Germinal center (tissue), 1 donor: ENCODE measurements at places on chromosomes 7 and 10.

- DNase-seq: no peak
Measured at GRCh38 chr7:21942955-21943354, 2.7 kb downstream of the CDCA7L start.

GRCh38 chr10:96716390-96716789, 3.9 kb downstream of the PIK3AP1 start:
- no peak for DNase-seq

DNA sequence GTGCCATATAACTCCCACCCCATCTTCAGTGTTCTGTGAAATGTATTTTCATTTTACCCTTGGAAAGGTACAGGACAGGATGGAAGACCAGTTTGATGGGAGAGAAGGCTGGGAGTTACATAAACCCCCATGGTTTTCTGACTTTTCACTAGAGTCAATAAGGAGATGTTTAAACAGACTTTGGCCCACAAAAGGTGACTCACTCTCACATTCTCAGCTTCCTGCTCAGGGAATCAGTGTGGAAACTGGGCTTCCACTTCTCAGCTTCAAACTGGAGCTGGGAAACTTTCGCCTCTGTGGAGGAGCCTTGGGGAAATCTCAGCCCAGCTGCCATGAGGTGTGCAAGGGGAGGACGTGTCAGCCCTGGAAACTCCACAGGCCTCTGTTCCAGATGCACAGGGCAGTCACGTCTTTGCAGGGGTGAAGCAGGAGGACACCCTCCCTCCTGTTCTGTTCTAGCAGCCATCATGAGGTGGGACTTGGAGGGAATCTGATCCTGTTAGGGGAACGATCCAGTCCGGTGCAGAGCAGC, 560.5 kb upstream of the GALNT17 start:
- DNase-seq: no peak

DNA sequence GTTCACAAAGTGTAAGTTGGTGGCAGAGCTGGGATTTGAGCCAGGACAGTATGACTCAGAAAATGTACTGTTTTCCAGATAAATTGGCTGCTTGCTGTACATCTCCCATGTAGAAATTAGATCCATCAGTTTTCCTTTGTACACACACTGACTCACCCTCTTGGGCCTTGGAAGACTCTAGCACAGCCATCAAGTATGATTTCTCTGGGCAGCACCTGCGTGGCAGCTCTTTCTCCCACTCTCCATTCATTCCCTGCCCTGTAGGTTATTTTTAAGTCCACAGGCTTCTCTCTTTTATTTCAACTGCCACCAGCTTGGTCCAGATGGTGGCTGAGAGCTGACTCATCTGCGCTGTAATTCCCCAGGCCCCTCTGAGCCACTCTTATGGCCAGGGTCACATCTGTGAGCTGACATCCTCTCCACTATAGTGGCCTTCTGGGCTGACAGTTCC, 28.3 kb upstream of the SDK1 start:
- no peak for DNase-seq

DNA sequence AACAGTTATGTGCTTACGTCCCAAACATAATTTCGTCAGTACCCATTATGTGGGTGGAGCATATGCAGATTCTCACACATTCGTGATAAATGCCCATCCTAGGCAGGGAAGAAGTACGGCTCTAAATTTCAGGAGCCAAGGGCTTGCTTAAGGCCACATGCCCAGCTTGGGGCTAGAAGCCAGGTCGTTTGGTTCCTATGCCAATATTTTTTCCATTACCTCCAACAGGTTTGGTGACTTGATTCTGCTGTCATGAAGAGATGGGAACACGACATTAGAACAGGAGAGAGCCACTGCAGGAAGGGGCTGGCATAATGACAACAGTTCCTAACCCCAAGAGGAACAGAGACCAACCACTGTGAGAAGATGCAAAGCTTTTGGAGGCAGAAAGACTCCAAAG, 85.1 kb downstream of the HIPK2 start:
- no peak for DNase-seq

- DNase-seq: peak; percentile 78
Measured at GRCh38 chr7:1176891-1177373, 16.9 kb upstream of the ZFAND2A start.

DNA sequence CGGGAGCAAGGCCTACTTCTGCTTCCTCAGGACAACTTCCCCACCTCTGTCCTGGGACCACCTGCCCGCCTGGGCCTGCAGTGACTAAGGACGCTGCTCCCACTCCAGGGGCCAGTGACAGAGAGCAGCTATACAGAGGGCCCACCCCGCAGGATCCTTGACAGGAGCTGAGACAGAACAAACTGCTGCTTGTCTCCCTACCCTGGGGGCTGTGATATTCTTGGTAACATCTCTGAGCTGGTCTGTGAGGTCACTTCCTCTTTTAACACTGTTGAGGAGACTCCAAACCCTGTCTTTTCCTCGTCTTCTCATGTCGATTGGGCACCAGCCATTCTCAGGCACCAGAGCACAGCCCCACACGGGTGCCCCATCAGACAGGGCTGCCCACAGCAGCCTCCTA, 6.9 kb upstream of the MRPS24 start:
- peak; percentile 63 for DNase-seq

DNA sequence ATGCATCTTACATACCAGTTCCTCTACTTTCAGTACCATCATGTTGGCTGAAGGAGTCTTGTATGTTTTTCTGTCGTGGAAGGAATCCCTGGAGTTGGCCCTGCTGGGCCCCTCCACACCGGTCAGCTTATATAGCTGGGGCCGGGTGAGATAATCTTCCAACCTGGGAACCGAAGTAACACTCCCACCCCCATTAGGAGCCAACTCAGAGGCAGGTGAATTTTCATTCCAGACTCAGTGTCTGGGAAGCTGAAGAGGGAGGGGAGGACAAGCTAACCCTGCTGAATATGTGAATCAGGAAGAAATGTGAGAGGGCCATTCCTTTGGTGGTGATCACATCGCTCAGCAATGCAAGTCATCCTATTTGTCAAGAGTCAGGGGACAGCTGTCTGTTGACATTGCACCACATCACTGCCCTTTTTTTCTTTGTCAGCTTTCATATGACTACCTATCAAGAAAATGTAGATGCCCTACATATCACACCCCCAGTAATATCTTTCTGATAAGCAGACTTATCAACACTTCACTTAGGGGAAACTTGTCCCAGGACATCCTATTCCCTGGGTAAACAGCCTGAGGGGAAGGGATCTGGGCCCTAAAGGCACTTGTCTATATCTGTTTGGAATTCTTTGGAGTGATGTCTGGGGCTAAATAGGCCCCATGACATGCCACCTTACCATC, at the start of gene ANKRD1:
Gene ANKRD1, minus strand, starts transcription at position 102 of the 681 bp plus-strand sequence. Its CDS starts 60 bp downstream, at position 42.
- DNase-seq: no peak

GRCh38 chr7:118286131-118286530, 61.6 kb downstream of the ANKRD7 start:
- DNase-seq: no peak

GRCh38 chr7:113159746-113160339, 41.5 kb upstream of the SMIM30 start:
- peak; percentile 16 for DNase-seq

GRCh38 chr10:91416339-91416855, 6.3 kb downstream of the HECTD2 start:
- no peak for DNase-seq

DNA sequence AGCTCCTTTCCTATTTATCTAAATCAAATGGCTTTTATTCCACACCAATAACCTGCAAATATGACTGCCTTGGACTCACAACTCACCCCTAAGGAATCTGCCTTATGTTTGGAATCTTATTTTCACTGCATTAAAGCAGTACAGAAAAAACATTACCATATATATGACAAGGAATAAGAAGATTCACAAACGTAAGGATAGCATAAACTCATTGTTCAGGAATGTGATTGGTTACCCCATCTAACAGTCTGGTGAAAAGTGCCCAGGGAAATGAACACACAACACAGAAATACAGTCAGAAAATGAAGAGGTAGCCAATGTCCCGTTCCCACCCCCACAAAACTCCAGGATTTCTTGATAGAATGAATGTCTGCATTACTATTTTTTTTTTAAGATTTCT, 2.0 kb downstream of the PPP3CB start:
- no peak for DNase-seq

- DNase-seq: no peak
Measured at GRCh38 chr10:111107023-111107422, 30.2 kb downstream of the ADRA2A start.

- no peak for DNase-seq
Measured at GRCh38 chr10:11498399-11498798, 113.1 kb downstream of the USP6NL start.

GRCh38 chr7:41975849-41976248, 261.2 kb downstream of the GLI3 start:
- DNase-seq: no peak

GRCh38 chr7:133919810-133920209, 207.3 kb upstream of the LRGUK start:
- no peak for DNase-seq

- no peak for DNase-seq
Measured at GRCh38 chr10:72265508-72265907, 8.2 kb upstream of the DDIT4 start.

DNA sequence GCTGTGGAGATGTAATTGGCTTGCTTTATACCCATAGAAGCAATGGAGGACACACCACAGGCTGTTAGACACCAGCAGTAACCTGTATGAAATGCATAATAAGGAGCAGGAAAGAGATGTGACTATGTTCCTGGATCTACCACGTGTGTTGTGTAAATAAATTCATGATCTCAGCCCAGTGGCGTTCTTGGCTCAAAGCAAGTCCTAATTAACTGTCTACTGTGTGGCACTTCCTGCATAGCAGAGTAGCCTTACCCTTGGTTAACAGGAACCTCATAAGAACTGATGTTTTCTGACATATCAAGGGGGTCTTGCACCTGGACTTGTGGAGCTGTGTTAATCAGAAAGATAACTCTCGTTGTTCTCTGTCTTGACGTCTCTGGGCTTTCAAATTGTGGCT, 25.7 kb upstream of the FAM180A start:
- no peak for DNase-seq
